Common myeloid progenitor, CD34-positive (primary cell): ENCODE measurements at places on chromosomes 16 and 17.

- DNase-seq: peak; percentile 78
These were observed at the start of gene PLK1 for GRCh38 chr16:23678430-23679273. Gene PLK1 (plus strand): TSS chr16:23678889. CDS start chr16:23678933, 44 bp downstream.

GRCh38 chr17:57913575-57914272 is 41.5 kb downstream of the CUEDC1 start:
- DNase-seq: no peak

DNA sequence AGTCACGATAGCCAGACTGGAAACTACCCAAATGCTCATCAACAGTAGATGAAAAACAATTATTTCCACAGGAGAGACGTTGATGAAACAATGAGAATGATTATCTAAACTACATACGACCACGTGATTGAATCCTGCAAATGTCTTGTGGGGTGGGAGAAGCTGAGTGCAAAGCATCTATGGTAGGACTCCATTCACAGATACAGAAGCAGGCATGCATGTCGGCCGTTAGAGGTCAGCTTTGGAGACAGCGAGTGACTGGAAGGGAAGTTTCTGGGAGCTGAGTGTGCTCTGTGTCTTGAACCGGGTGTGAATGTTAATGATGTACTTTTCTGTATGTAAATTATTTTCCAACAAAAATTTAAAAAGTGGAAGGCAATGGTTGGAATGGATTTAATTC is 71.5 kb upstream of the DNAJA2 start:
- DNase-seq: peak; percentile 36

GRCh38 chr16:65624229-65624628 is 502.4 kb upstream of the CDH11 start:
- DNase-seq: no peak

GRCh38 chr16:88276591-88276990 is 106.2 kb upstream of the ZNF469 start:
- no peak for DNase-seq

DNA sequence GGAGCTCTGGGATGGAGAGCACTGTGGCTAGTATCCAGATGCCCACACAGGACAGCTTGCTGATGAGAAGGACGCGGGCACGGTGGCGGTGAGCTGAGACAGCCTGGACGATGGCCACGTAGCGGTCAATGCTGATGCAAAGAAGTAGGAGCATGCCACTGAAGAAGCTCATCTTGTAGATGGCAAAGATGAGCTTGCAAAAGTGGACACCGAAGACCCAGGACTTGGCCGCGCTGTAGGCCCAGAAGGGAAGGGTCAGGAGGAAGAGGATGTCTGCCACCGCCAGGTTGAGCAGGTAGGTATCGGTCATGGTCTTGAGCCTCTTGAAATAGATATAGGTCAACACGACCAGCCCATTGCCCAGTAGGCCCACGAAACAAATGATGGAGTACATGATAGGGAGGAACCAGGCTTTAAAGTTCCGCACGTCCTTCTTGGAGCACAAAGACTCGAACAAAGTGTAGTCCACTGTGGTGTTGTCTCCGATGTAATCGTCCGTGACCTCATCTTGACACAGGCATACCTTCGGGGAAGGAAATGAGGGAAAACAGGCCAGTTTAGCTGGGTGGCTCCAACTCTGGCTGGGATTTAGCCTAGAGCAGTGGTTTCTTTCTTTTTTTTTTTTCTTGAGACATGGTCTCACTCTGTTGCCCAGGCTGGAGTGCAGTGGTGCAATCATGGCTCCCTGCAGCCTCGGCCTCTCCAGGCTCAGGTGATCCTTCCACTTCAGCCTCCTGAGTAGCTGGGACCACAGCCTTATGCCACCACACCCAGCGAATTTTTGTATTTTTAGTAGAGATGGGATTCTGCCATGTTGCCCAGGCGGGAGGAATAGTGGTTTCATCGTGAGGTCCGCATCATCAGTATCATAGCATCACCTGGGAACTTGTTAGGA is 9.7 kb downstream of the CCR7 start:
- no peak for DNase-seq

DNA sequence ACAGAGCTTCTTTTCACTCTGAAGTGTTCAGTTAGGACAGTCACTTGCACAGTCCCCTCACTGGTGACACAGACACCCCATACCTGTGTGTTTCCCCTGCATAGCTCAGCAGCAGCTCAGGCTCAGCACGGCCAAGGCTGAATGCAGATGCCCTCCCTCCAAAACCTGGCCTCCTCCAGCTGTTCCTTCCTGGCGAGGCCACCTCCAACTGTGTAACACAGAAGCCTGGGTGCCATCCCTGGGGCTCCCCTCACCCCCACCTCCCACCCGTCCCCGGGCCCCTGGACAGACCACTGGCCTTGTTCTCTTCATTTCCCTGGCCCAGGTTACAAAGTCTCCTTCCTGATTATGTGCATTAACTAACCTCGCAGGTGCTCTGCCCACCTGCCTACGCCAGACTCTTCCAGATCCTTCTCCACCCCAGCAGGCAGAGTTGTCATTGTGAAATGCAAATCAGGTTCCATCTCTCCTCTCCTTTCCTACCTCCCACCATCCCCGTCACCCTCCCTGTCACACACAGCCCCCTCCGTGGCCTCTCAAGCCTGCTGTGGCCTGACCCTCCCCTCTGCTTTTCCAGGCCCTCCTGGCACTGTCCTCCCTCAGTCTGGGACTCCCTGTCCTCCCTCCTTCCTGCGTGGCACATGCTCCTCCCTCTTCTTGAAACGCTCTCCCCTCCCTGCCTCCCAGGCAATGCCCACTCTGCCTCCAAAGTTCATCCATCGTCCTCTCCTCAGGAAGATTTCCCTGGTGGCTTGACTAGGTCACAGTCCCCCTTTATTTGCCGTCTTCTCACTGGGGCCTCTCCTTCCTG is 26.4 kb downstream of the MLYCD start:
- DNase-seq: no peak

DNA sequence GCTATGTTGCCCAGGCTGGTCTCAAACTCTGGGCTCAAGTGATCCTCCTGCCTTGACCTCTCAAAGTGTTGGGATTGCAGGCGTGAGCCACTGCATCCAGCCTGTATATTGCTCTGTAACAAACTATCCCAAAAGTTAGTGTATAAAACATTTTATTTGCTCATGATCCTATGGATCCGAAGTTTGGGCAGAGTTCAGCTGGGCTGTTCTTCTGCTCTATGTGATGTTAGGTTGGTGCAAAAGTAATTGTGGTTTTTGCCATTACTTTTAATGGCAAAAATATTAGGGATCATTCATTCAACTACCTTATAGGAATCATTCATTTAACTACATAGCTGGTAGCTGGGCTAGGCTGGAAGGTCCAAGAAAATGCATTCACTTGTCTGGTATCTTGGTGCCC is 12.8 kb upstream of the WFIKKN2 start:
- DNase-seq: no peak

- DNase-seq: no peak
These were observed 56.9 kb upstream of the SOX9 start for GRCh38 chr17:72063756-72064450.

DNA sequence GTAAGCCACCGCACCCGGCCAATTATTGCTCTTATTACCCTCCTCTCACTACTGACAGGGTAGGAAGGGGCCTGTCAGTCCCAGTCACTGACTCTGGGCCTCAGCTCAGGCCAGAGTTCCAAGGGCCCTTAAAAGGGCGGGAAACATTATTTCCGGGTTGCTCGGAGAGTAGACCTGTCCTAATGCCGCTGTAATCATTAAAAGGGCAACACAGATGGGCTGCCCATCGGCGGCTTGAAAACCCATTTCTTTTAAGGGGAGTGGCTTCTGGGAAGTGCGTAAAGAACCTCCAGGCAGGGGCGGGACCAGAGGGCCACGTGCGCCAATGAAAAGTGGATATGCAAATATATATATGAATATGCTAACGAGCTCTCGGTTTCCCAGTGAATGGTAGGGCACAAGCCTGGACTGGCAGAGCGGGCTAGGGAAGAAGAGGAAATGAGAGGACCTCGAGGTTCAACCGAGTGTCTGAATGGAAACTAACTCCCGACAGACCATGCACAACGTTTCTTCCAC is 26.6 kb downstream of the PIPOX start:
- DNase-seq: no peak

GRCh38 chr17:77890771-77891170 is 67.7 kb upstream of the TNRC6C start:
- no peak for DNase-seq

- DNase-seq: no peak
These were observed 769 bp downstream of the CD19 start for GRCh38 chr16:28932339-28933141.

DNA sequence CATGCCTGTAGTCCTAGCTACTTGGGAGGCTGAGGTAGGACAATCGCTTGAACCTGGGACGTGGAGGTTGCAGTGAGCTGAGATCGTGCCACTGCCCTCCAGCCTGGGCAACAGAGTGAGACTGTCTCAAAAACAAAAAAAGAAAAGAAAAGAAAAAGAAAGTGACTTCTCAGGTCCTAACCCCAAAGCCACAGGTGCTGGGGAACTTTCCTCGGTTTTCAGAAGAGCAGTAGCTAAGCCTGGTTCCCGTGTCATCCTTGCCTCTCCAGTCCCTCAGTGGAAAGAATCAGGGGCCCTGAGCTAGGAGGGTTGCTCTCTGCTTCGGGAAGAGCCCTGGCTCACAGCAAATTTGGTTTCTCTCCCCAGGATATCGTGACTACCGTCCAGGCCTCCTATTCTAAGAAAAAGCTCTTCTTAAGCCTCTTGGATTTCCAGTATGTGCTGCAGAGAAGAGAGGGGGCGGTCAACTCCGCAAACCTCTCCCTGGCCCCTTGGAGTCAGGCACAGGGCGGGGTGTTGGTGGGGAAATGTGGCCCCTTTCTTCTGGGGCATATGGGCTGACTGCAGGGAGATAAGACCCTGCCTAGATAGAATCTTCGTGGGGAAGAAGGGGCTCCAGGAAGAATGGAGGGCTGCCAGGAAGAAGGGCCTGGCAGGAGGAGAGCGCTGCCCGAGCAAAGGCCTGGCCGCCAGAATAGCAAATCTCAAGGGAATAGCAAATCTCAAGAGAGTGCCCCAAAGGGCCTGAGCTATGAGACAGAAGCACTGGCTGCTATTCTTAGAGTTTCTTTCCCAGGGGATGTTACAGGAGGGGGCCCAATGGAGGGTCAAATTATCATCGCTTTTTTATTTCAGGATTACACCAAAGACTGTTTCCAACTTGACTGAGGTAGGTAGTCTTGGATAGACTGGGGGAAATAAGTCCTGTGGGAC is 8.3 kb upstream of the NLRC5 start:
- DNase-seq: no peak

DNA sequence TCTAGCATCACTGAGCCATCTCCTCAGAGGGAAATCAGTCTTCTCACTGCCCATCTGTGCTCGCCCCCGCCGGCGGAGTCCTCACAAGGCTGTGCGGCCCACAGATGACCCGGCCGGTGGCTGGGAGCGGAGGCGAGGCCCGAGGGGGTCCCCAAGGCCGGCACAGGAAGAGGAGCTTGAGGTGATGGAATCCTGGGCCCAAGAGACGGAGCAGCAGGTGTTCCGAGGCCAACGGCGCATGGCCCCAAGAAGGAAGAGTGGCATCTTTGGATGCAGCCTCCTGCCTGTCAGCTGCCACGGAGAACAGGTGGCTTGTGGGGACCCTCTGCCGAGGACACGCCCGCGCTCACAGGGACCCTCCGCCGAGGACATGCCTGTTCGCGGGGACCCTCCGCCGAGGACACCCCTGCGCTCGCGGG is 72.7 kb upstream of the GNG13 start:
- DNase-seq: no peak

- no peak for DNase-seq
These were observed 25.3 kb downstream of the KLHDC4 start for GRCh38 chr16:87740441-87740840.

- DNase-seq: no peak
These were observed 331.2 kb downstream of the MAF start for GRCh38 chr16:79269211-79269863.

- no peak for DNase-seq
These were observed 67.9 kb downstream of the RAI1 start for GRCh38 chr17:17749025-17749772.

GRCh38 chr16:72985148-72985941 is 62.6 kb downstream of the ZFHX3 start:
- DNase-seq: no peak

DNA sequence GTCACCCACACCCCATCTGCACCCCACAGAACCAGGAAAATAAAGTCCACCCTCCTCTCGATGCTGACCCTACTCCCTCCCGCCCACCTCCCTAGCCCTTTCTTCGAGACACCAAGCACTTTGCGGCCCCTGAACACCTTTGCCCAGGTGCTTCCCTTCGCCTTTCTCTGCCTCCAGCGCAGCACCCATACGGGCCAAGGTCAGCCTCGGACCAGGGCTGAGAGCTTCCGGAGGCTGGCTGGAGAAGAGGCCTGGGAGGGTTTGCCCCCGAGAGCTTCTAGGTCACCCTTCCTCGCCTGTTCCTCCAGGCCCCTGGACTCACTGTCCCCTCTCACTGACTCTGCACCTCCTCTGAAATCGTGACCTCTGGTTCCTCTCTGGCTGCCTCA is 2.7 kb upstream of the NHERF2 start:
- DNase-seq: no peak

- DNase-seq: no peak
These were observed 43.4 kb downstream of the KCNJ12 start for GRCh38 chr17:21419299-21420239.

DNA sequence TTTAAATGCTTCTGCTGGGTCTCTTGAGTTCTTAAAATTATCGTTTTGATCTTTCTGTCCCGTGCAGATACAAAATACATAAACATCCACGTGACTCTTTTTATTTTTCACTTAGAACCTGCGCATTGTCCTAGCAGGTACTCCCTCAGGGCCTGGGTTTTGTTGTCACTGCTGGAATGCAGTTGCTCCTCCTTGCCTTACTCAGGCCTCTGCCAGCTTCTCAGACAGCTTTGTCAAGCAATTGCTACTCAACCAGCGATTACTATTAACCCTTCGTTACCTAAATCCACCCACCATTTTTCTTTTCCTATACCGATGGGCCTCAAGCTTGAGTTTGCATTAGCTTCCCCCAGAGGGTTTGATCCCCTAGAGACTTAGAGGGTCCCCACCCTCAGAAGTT is 405.9 kb upstream of the RBFOX1 start:
- DNase-seq: no peak

- peak; percentile 72 for DNase-seq
These were observed 117.0 kb downstream of the RAB11FIP4 start for GRCh38 chr17:31508288-31509094.

- DNase-seq: no peak
These were observed 25.9 kb downstream of the HOXB1 start for GRCh38 chr17:48504953-48505352.

DNA sequence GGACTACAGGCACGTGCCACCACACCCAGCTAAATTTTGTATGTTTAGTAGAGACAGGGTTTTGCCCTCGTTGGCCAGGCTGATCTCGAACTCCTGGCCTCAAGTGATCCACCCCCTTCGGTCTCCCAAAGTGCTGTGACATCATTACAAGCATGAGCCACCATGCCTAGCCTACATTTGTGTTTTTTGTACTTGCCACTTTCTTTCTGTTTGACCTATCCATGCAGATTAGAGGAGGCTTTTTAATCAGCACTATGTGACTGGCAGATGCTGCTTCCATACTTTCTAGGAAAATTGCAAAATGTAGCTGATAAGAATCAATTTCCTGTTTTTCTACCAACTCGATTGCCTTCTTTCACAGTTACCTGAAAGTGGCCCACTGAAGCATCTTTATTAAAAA is 57.3 kb downstream of the B9D1 start:
- peak; percentile 26 for DNase-seq
